Stimulated activated CD8-positive, alpha-beta memory T cell treated with anti-CD3 and anti-CD28 coated beads, Interleukin-2, amount 100 ng/mL, for 1 hour (primary cell): ENCODE measurements at places on chromosomes 11 and 22.

GRCh38 chr11:70399681-70400112, 1.4 kb downstream of the CTTN start:
- no peak for DNase-seq

DNA sequence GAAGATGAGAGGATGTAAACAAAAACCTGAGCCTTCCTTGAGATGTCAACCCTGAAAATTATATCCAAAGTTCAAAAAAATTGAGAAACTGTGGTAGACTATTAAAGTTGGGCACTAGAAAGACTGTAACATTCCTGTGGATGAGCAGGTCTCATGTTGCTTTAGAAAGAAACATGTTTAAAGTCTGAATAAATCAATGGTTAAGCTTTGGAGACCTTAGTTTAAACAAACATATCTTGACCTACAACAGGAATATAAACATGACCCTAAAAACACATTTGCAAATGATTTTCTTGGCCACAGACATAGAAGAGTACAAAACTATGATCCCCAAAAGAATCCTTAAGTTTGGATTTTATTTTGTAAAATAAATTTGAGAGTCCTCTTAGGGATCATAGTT, 38.1 kb upstream of the PCF11 start:
- no peak for DNase-seq

- no peak for DNase-seq
Measured at GRCh38 chr11:130139401-130139800, 20.2 kb upstream of the ST14 start.

DNA sequence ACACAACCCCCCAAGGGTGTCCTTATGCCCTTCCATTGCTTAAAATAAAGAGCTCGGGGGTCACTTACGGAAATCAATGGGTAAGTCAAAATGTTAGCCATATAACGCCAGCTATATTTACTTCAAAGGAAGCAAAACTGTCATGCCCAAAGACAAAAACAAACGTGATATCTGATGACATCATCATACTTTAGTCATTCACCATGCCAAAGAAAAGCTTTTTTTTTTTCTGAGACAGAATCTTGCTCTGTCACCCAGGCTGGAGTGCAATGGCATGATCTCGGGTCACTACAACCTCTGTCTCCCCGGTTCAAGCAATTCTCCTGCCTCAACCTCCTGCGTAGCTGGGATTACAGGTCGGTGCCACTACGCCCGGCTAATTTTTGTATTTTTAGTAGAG, 47.7 kb upstream of the SC5D start:
- DNase-seq = no peak

DNA sequence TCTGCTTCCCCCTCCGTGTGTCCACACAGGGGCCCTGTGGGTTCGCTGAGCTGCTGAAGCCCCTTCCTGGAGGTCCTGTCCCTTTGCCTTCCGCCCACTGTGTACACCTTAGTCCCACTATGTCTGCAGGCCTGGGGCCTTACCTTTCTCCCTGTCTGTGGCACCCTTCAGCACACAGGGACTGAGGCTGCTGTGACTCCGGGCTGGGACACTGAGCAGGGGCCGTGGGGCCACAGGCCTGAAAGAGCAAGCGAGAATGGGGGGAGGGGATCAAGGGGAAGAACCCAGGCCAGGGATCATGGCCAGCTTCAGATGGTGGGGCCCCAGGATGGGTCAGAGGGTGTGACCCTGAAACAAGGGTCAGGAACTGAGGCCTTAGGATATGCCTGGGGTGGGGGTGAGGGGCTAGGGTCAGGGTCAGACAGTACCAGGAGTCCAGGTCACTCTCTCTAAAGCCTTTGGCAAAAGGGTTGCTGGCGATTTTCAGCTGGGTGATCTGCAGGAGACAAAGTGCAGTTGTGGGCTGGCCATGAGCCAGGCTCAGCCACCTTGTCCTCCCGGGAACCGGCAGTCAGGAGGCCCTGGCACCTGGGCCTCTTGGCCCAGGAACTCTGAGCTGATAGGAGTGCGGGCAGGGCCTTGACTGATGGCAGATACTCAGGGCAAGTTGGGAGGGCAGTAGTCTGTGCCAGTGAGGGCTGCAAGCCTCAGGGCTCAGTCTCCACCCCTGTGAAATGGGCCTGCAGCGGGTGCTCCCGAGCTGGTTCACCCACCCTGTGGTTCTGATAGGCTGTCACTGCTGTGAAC, 2.6 kb upstream of the NUDT8 start:
- DNase-seq = no peak
